ENCODE measurements at places on chromosomes 13 and 19.

GRCh38 chr19:53037101-53038097 is 7.1 kb upstream of the ERVV-2 start:
- DNase-seq, result peak; percentile 76

GRCh38 chr19:13093407-13094105 is 9.1 kb downstream of the LYL1 start:
- peak; percentile 92 for DNase-seq

GRCh38 chr13:108352599-108352998 is 83.1 kb downstream of the TNFSF13B start:
- DNase-seq, result no peak

- no peak for DNase-seq
Observed at GRCh38 chr19:34179066-34179465, 6.8 kb downstream of the LSM14A start.

GRCh38 chr13:94269557-94269956 is 209.9 kb downstream of the DCT start:
- DNase-seq, result no peak

- DNase-seq, result peak; percentile 29
Observed at GRCh38 chr13:74046431-74046830, 87.8 kb downstream of the KLF12 start.

DNA sequence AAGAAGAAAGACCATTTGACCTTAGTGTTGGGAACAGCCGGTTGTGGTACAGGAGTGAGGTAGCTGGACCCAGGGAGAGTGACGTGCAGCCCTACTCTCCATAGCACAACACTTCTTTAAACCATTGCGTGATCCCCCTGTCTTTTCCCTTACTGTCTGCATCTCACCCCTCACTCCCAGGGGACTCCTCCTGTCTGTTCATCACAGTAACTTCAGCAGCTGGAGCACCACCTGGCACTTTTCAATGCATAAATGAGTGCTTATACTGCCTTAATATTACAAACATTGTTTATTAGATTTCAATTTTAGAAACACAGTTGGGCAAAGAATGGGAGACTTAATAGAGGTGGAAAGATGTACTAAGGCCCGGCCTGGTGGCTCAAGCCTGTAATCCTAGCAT is 285.5 kb downstream of the UQCRFS1 start:
- DNase-seq, result no peak

DNA sequence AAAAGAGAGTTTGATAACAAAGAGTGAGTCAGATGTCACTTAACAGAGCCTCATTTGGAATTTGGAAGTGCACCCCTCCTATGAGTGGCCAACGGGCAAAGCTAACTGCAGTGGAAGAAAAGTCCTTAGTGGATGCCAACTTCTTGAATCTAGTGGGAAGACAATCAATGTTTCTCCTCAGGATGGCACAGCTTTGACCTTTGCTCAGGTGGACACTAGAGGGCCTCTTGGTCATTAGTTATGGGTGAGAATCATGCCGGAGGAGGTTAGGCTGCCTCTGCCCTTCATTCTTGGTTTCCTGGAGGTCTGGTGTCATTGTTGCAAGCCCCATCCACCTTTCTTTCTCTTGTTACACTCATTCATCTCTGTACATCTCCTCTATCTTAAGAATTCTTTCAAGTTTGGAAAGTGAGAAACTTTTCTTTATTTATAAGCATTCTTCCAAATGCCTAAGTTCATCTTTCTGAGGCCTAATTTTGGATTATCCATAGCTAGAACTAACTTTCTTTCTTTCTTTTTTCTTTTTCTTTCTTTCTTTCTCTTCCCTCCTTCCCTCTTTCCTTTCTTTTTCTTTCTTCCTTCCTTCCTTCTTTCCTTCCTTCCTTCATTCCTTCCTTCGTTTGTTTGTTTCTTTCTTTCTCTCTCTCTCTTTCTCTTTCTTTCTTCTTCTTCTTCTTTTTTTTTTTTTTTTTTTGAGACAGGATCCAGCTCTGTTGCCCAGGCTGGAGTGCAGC is 327.2 kb upstream of the TSHZ3 start:
- DNase-seq, result no peak

- no peak for DNase-seq
Observed at GRCh38 chr13:111327730-111328573, 7.5 kb downstream of the TEX29 start.

GRCh38 chr13:23392925-23393645 is 40.4 kb downstream of the SACS start:
- no peak for DNase-seq

- no peak for DNase-seq
Observed at GRCh38 chr19:6467384-6467783, 3.3 kb downstream of the CRB3 start.

DNA sequence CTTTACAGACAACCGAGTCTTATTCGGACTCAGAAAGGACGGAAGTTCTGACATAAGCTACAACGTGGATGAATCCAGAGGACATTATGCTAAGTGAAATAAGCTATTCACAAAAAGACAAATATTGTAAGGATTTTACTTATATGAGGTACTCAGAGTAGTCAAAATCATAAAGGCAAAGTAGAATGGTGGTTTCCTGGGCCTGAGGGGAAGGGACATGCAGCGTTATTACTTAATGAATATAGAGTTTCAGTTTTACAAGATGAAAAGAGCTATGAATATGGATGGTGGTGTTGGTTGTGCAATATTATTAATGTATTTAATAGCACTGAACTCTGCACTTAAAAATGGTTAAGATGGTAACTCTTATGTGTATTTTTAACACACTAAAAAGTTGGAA is 419.1 kb upstream of the SGCG start:
- DNase-seq, result no peak

DNA sequence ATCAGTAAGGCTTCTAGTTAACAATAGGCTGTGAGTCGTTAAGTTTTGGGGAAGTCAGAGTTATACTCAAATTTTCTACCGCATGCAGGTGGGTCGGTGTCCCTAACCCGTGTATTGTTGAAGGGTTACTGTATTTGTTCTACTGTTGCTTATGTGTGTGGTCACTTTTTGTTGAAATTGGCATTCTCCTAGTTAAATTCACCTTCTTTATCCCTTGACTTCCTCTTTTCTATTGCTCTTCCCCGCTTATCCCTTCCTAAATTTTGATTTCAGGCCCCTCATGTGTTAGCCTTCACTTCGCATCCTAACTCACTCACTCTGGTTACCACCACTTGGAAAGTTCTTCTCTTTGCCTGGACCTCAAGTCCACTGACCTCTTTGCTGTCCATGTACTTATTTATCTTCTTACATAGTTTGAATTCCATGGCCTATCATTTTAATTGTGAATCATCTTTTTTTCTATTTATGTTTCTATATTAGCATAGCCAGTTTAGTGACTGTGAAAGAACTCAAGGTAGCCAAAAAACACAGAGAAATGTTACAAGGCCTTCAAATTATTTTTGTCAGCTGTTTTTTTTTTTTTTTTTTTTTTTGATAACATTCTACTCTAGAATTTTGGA is 52.9 kb downstream of the NDFIP2 start:
- DNase-seq, result peak; percentile 18

GRCh38 chr19:41427647-41428480 is 690 bp upstream of the B3GNT8 start:
- DNase-seq, result peak; percentile 65

DNA sequence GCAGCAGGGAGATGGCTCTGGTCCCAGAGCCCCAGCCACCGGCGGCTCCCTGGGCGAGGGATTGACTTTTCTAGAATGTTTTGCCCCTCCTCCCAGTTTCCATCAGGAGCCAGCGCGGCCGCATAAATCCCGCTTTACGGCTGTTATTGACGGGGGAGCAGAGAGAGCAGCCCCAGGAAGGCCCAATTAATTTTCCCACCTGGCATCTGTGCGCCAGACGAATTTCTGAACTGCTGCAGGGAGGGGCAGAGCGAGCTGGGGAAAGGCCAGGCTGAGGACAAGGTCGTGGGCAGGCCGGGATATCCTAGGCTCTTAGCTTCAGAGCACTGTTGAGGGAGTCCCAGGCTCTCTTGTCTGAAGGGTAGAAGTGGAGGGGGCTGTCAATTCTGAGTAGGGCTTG is 24.7 kb downstream of the ZNRF4 start:
- DNase-seq, result no peak

DNA sequence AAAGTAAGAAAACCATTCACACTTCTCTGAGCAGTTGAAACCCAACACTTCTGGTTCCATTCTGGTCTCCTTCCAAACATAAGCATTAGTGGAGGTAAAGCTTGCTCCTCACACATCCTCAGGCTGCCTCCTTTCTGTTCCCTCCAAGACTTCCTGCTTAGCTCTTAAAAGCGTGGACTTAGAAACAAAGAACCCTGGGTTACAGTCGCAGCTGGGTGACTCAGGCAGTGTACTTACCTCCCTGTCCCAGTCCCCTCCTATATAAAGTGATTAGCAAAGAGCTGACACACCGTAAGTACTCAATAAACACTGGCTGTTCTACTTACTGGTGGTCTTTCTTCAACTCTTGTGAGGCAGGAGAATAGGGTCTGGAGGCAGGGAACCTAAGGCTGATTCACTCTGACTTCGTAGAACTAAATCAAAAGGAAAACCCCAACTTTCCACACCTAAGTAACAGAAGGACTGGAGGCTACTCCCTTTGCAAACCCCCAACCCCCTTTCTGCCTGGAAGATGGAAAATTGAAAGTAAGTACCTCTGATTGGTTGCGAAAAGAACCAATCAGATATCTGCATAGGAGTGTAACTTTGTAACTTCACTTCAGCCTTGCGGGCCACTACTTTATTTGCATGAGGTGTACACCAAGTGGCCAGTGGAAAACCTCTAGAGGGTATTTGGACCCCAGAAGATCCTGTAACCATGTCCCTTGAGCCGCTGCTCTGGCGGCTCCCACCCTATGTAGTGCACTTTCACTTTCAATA is 165.4 kb downstream of the SUCLA2 start:
- no peak for DNase-seq

- no peak for DNase-seq
Observed at GRCh38 chr19:18304208-18304457, 18.7 kb downstream of the LSM4 start.

DNA sequence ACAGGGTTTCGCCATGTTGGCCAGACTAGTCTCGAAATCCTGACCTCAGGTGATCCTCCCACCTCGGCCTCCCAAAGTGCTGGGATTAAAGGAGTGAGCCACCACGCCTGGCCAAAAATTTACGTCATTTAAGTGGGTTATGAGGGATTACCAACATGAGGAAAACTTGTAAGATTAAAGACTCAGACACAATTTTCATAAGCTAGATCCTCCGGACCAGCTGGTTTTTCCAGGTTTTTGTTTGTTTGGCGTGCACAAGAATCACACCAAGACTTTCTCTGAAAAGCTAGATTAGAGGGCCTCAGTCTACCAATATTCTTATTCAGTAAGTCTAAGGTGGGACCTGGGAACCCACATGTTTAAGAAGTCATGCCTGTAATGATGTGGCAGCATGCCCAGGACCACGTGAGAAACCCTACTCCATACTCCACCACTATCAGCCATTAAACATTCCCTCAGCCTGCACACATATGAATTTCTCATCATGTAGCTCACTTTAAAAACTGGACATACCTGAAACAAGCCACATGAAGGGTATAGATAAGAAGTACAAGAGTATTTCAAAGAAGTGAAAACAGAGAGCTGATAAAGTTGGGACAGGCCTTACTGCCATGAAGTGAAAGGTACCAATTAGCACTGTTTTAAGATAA is 25.7 kb downstream of the DIAPH3 start:
- no peak for DNase-seq

GRCh38 chr19:40331052-40331451 is 17.1 kb downstream of the C19orf47 start:
- DNase-seq, result no peak

DNA sequence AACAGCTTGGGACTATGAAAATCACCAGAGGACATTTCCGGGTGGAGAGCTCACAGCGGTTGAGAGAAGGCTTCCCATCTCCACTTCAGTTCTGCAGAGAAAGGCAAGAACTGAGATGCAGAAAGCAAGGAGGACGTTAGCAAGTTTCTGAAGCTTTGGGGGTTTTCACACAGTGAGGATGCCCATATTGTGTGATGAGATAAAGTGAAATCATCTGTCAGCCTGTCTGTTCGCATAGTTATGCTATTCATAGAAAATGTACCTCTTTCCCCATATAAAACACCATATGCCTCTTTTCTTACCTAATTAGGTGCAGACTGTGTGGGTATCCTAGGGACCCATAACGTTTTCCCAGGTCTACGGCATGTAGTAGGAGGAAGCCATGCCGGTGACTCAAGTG is 27.5 kb downstream of the ZIC5 start:
- DNase-seq, result no peak

- DNase-seq, result peak; percentile 93
Observed at GRCh38 chr19:9406798-9407352, 28.5 kb downstream of the ZNF266 start.

DNA sequence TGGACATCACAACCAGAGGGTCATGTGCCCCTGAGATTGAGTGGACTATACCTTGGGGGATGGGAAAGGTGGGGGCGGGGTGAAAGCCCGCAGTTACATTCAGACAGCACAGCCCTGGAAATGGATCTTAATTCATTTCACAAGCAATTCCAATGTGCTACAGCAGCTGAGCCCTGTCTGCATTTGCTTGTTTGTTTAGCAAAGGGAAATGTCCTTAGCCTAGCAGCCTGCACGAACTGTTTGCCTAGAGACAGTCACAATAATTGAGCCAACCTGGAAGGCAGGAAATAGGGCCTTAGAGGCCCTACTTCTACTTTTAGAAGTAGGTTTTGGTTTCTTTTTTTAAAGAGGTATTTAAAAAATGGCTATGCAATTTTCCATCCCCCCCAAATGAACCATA is 177.3 kb upstream of the KL start:
- DNase-seq, result no peak

DNA sequence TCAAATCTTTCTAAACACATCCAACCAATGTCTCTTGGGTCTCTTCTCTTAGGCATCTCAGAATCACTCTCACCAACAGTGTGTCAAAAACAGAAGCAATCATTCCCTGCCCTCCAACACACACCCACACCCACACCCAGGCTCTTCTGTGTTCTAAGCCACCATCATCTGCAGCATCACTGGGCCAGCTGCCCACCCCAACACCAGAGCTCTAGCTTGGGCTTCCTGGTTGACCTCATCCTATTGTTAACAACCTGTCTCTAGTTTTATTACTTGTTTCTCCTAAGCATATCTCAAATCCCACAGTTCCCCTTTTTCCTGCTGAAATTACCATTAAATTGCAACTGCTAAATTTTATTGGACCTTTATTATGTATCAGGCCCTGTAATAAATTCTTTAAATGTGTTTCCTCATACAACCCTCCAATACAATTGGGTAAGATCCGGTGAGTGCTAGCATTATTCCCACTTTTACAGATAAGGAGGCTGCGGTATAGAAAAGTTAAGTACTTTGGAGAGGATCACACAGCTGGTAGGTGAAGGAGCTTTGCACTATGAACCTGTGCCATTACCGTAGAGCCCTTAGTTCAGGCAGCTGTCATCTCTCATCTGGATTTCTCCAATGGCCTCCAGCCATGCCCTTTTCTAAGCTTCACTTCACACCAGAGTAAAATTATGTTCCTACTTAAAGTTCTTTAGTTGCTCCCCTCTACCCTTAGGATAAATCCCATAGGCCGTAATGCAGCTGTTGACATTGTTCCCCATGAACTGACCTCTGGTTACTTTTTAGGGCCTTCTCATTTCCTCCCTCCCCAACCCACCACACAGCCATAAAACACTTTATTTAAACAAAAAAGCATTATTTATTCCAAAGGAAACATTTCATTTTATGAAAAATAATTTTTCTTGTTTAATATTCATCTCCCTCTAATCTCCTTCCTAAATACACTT is 227.7 kb downstream of the B3GLCT start:
- DNase-seq, result no peak
